Activated CD4-positive, alpha-beta T cell treated with anti-CD3 and anti-CD28 coated beads, Interleukin-2, amount 10 ng/mL, durations not matched to agents 7 days and 5 days (primary cell): ENCODE measurements at places on chromosomes 3 and 15.
A peak's percentile ranks its signal among the peaks of the same experiment; 100 is the strongest.

GRCh38 chr15:69880571-69881301, 217.0 kb downstream of the TLE3 start:
- DNase-seq = no peak

- no peak for DNase-seq
Observed at GRCh38 chr3:13616359-13616758, 67.4 kb downstream of the FBLN2 start.

- no peak for DNase-seq
Observed at GRCh38 chr3:127371334-127371733, 83.5 kb upstream of the PRR20G start.

DNA sequence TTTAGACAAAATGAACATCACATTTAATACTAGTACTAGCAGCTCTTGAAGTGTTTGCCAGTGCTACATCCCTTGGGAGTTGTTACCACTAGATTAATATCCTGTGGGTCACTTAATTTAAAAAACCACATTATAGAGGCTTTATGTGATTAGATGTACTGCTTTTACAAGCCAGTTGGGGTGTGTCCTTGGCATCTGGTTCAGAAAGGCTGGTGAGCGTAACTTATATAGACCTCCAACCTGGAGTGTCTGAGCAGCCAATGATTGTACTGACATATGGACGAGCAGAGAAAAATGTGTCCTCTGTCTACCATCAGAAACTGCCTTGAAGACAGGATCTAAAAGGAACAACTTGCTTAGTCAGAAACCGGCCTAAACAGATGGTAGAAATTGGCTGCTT, 306.2 kb upstream of the ATP11B start:
- DNase-seq = no peak

DNA sequence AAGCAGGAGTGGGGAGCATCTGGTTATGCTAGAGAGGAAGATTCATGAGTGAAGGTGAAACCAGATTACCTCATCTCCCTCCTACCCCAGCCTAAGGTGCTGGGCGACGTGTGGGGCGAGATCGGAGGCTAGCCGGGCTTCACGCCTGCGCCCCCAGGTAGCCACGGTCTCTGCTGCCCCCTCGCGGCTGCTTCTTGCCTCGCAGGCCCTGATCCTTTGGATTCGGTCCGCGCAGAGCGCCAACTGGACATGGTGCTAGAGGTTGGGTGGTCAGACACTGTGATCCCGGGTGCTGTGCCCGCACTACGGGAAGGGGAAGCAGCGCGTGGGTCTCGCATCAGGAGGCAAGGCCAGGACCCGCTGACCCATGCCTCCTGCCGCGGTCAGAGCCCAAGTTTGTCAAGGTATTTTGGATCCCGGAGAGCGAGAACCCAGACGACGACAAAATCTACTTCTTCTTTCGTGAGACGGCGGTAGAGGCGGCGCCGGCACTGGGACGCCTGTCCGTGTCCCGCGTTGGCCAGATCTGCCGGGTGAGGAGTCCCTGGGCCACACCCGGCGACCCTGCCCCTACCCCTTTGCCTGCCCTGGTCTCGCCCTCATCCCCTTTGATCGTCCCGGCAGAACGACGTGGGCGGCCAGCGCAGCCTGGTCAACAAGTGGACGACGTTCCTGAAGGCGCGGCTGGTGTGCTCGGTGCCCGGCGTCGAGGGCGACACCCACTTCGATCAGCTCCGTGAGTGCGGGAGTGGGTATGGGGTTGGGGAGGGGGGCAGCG, 4.2 kb downstream of the SEMA3B start:
- DNase-seq = peak; percentile 87
